ENCODE measurements at places on chromosomes 1 and 21.

DNA sequence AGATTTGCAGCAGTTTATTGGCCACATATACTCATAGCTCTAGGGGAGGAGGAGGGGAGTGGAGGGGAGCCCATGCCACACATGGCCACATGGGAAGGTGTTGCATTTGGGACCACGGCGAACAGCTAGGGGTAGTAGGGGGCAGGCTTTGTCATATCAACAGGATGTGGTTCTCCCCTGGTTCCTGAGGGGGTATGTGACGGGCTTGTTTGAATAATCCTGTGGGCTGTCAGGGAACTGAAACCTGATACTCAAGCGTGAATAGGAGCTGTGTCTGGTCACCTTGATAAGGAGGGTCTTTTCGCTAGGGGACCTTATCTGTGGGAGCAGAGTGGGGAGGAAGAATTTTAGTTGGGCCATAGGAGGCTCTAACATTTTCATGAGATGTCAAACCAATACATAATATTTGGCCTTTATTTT lies 264.7 kb downstream of the CTH start:
- DNase-seq = no peak

DNA sequence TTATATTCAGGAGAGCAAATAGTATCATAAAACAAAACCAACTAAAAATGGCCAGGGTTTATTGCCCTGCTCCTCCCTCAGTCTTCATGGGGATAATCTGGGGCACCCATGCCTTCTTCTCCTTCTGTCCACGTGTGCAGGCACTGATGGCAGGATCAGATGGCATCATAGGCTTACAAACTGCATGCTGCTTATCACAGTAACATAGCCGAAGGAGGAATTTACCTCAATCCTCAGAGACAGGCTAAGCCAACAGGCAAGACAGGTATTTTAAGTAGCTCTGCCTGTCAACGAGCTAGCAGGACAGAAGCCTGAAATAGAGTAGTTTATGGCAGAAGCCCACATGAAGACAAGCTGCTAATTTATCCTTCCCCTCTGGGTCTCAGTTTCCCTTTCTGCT lies 9.4 kb downstream of the LAMB3 start:
- DNase-seq = no peak

- DNase-seq = no peak
Observed at GRCh38 chr21:17416139-17416538, 96.7 kb upstream of the CXADR start.

DNA sequence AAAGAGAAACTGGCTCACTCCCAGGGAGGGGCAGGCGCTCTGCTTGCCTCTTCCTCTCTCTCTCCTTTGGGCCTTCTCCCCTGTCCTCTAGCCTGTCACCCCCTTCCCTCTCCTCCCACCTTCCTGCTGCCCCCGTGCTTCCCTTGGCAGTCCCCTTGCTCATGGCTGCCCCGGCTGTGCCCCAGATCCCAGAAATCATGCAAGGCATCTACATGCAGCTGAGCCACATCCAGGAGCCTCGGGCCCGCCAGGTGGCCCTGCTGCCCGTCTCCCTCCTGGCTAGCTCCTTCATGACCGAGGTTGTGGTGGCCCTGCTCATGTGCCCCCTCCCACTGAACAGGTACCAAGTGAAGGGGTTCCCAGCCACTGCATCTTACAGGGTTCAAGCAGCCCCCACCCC lies 36.0 kb upstream of the TTC4 start:
- DNase-seq = no peak

- no peak for DNase-seq
Observed at GRCh38 chr1:162475089-162475488, 22.5 kb upstream of the UHMK1 start.

DNA sequence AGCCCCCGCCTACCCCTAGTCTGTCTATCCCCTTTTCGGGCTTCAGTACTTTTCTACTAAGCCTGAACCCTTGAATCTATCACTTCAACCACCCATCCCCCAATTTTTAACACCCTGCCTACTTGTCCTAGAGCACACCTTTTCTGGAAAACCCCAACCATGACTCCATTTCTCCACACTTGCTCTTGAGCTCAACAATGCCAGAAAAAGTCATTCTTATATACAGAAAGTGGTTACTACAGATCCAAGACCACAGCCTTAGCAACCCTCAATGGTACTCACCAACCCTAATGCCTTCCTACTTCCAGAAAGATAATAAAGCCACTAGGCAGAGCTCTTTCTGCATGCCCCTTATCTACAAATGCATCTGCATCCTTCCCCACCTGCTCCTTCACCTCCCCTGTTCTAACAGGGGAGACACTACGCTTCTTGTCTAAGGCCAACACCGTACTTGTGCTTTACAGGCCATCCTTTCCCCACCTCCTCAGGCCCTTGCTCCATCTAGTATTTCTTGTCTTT lies 41.2 kb downstream of the DMAP1 start:
- no peak for DNase-seq

DNA sequence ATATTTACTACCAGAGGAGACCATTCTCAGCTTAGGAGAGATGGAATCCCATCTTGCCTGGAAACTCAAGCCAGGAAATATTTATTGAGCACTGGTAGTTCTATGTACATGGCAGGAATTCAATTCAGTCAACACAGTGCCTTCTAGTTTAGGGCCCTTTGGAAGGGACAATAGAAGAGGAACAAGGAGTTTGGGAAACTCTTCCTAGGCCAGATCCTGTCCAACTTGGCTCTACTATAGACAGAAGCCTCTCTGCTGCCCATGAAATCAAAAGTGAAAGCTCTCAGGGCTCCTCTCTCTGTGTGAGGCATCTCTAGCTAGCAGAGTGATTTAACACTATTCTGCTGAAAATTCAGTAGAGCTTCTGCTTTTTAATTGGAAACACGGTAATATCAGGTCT lies 244.6 kb upstream of the MAP1LC3C start:
- no peak for DNase-seq
